ENCODE measurements at places on chromosomes 2 and 18.
A peak's percentile ranks its signal among the peaks of the same experiment; 100 is the strongest.

DNA sequence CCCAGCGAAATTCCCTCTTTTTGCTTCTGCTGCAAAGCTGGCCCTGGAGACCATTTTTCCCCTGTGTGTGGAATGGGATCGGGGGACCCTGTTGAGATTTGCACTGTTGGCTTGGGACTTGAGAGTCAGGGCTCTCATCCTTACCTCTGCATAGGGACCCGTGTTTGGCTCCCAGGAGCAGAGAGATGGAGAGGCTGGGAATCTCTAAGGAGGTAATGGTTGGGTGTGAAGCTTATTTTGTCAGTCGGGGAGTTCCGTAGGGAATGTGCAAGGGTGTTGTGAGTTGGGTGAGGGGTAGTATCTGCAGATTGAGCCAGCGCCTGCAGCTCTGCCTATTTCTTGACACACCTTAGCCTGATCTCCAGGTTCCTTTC lies 4.5 kb downstream of the GATA6 start:
- peak; percentile 48 for DNase-seq

- no peak for DNase-seq
These were observed 17.9 kb downstream of the MOCOS start for GRCh38 chr18:36205166-36205565.

GRCh38 chr2:4175343-4175742 lies 472.0 kb downstream of the DCDC2C start:
- no peak for DNase-seq

DNA sequence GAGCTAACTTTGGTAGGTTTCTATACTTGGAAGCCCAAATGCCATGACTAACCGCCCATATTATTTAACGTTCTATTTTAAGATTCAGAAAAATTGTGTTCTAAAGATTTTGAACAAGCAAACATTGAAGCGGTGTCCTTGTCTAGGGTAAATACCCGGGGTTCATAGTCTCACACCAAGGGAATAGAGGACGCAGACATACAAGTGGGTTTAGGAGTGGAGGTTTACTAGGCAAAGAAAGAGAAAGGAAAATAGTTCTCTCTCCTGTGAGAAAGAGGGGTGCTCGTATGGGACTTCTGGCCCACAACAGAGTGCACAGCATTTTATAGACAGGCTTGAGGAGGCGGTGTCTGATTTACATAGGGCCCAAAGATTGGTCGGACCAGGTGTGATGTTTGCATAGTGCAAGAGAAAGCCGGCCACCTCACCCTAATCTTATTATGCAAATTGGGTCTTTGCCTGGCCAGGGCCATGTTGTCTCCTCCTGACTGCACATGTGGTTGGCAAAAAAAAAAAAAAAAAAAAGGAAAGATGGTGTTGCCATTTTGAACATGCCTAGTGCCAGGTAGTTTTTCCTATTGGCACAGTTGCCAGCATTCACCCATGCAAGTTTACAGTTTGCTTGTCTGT lies 1062.6 kb downstream of the LRP1B start:
- DNase-seq: no peak

- DNase-seq: no peak
These were observed 13.1 kb downstream of the CTLA4 start for GRCh38 chr2:203880557-203881125.

DNA sequence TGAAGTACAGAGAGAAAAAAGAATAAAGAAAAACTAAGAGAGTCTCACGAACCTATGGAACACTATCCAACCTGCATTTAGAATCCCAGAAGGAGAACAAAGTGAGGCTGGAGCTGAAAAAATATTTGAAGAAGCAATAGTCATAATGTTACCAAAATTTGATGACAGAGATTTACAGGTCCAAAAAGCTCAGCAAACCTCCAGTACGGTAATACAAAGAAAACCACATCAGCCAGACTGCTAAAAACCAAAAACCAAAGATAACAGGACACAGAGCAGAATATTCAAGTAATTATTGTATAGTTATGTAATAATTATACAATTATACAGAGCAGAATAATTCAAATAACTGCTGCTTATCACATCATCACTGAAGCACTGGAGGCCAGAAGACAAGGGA lies 23.7 kb downstream of the ATL2 start:
- no peak for DNase-seq

- DNase-seq: no peak
These were observed 80.6 kb upstream of the VRK2 start for GRCh38 chr2:57965961-57966360.

GRCh38 chr2:182921234-182921633 lies 54.8 kb upstream of the FRZB start:
- DNase-seq: no peak
